GM12891 (cell line): ENCODE measurements at places on chromosomes 12 and 14.

DNA sequence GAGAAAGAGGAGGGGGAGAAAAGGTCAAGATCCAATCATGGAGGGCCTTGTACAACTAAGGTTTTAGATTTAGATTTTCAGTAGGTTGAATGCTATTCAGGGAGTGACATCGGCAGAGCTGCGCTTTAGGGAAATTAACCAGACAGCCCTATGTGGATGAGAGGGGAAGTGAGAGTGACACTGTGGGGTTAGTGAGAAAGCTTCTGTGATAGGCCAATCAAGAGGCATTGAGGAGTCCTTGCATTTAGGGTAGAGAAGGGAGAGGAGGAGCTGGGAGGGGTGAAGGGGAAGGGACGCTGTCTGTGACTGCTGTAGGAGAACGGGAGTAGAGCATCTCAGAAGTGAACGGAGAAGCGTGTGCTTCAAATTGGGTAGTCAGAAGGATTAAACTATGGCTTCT lies 3.4 kb downstream of the HSD17B6 start:
- DNase-seq, result peak; percentile 53

GRCh38 chr12:10554756-10555481 lies 49.2 kb downstream of the EIF2S3B start:
- no peak for DNase-seq

GRCh38 chr12:64745980-64746379 lies 13.2 kb downstream of the GNS start:
- no peak for DNase-seq

GRCh38 chr14:90405101-90405500 lies 8.3 kb downstream of the CALM1 start:
- DNase-seq, result no peak

DNA sequence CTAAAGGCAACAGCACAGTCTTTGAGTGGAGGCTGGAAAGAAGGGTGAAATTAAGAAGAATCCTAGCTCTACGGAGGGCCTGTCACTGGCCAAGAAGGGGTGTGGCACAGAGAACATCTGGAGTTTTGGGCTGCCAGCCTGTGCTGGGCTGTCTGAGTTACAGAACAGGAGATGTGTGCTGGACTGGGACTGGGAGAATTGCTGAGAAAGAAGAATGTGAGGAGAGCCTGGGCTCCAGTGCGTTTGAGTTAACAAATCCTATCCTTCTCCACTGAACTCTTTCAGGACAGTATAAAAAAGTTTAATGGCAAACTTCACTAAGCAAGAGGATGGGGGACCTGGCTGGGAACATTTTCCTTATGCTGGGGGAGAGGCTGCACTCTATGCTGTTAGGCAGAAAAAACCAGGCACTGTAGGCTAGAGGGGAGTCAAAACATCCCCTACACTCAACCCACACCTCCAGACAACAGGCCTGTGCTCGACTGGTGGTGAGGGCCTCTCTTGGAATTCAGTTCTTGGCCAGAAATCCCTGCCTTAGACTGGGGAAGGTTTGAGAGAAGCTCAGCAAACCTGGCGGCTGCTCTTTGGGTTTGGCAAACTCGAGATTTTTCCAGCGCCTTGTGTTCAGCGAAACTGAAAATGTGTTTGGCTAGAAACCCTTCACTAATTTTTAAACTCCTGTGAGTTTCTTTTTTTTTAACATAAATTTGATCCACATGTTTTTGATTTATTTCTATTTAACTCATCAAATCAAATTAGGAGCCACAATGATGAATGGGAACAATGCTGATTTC lies 217.3 kb downstream of the MON2 start:
- DNase-seq, result no peak

GRCh38 chr12:6323995-6324711 lies 13.7 kb downstream of the PLEKHG6 start:
- DNase-seq, result no peak

DNA sequence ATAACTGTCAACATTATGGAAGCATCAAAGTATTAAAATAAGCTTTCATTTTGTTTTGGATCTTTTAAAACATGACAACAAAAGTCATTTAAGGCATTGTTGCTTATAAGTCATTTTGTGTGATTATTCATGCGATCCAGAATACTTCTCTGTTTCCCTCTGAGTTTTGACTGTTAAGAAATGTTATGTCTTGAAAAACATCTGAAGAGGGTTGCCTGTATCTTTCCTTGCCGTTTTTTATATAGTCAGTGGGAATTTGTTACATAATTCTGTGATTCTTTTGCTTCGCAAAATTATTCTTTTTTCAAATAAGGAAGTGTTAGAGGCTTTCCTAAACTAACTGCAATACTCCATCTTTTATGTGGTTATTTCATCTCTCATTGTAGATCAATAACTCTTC lies 78.7 kb downstream of the SAMD4A start:
- DNase-seq, result no peak

- no peak for DNase-seq
Observed at GRCh38 chr12:108886873-108887629, 7.2 kb downstream of the DAO start.

- no peak for DNase-seq
Observed at GRCh38 chr14:99257673-99258221, 14.2 kb downstream of the BCL11B start.

- no peak for DNase-seq
Observed at GRCh38 chr12:2267703-2268470, 215.1 kb downstream of the CACNA1C start.
